Adipocyte (in vitro differentiated cells): ENCODE measurements at places on chromosomes 2 and 18.

- DNase-seq: no peak
These were observed 140.3 kb downstream of the CYRIA start for GRCh38 chr2:16525265-16525887.

DNA sequence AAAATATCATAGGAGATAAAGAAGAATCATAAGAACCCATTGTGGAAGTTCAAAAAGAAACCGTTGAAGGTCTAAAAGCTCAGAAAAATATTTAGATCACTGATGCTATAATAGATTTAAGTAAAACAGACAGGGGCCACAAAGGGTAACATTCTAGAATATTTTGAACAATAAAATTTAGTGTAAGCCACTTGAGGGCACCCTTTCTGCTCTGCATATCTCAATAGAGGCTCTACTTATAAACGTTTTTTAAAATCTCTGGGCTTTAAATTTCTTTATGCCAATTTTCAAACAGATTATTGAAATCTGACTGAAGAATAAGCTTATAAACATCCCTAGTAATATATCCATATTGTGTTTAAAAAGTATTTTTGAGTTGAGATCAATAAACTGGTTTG, 57.6 kb upstream of the IL1RL1 start:
- DNase-seq: no peak

DNA sequence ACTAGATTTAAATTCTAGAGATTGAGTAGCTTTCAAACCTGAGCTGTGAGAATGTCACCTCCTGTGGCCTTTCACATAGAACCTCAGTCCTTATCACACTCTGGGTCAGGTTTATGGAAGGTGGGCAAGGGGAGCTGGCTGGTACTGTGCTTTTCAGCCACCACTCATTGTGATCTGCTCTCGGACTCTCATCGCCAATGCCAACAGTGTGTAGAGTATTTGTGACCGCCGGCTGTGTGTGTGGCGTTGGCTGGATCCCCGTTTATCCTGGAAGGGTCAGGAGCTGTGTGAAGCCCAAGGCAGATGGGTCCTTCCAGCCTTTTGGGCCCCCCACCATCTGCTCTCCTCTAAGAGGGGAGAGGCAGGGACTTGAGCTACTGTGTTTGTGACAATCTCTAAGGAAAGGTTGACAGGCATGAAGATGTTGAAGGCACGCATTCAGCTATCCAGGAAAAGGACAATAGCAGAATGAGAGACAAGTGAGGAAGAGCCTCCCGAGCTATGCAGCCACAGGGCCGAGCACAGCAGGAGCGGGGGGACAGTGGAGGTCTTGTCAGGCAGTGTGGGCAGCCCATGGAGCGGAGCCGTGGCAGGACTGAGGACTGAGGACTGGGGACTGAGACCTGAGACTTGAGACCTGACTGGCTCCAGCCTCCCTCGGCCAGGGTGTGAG, 107.1 kb upstream of the TPO start:
- DNase-seq: no peak

- DNase-seq: no peak
These were observed 34.3 kb downstream of the MAL start for GRCh38 chr2:95059656-95060370.

GRCh38 chr2:200814917-200815316, 3.2 kb downstream of the BZW1 start:
- peak; percentile 65 for DNase-seq

DNA sequence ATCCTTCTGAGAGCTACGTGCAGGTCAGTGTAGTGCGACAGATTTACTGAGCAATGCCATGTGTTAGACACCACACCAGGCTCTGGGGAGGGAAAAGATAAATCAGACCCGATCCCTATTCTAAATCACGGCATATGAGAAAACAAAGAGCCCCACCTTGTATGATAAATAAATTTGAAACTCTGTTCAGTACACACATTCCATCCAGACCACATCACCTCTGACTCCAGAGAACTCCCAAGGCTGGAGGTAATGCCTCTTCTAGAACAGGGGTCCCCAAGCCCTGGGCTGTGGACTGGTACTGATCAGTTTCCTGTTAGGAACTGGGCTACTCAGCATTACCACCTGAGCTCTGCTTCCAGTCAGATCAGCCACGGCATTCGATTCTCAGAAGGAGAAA, 77.3 kb downstream of the QPCT start:
- no peak for DNase-seq

DNA sequence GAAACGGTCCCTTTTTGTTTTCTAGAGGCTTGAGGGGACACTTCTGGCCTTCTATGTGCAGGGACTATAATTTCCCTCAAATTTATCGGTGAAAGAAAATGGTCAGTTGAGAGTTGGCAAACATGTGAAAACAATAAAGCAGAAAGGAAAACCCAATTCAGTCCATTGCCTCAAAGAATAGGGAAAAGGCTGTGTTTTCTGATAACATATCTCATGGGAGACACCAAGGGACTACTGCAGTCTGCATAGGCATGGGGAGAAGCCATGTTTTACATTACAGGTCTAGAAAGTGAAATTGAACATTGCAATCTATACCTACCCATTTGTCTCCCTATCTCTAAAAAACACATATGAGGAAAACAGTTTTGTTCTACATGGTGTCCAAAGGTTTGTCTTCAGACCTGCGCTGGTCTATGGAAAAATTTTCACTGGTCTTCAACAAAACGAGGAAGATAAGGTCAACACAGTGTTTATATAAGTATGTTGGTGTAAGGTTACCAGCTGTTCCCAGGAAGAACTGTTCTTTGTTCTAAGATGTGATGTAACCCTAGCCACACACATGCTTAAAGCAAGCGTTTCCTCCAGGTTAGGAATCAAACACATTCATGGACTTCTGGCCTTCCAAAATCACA, 179.7 kb downstream of the MREG start:
- DNase-seq: peak; percentile 75

- DNase-seq: no peak
These were observed 389.5 kb upstream of the TNP1 start for GRCh38 chr2:217249121-217250012.

DNA sequence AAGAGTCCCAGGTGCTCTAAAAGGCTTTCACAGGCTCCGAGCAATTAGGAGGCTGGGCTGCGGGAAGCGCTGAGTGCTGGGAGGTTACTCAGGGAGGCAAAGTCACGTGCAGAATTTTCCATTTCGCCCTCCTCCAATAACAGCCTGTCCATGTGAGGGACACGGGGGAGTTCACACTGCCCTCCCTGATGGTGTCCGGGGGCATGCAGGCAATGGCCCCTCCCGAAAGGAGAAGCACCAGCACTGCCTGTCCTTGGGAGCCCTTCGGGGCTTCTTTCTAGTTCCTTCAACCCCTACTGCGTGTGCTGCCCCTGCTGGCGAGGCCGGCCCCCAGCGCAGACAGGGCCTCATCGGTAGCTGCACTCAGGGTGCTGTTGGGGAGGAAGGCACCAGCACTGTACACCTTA, 63.1 kb upstream of the HPCAL1 start:
- no peak for DNase-seq

GRCh38 chr2:234172066-234172465, 121.6 kb downstream of the SPP2 start:
- DNase-seq: no peak

GRCh38 chr2:160044728-160045127, 17.7 kb downstream of the PLA2R1 start:
- no peak for DNase-seq

DNA sequence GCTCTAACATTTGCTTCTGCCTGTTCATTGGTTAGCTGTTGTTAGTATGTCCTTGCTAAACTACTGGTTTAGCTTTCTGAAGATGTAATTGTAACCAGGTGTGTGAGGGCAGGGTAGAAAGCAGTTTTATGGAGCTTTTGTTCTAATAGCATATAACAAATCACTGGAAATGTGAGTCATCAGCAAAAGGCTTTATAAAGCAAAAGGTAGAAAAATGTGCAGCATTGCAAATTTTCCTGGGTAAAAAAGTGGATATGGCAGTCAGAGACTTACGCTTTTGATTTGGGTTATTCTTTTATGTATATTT, 85.3 kb downstream of the ZNF407 start:
- peak; percentile 27 for DNase-seq

GRCh38 chr2:104733226-104733943, 120.5 kb upstream of the POU3F3 start:
- no peak for DNase-seq

DNA sequence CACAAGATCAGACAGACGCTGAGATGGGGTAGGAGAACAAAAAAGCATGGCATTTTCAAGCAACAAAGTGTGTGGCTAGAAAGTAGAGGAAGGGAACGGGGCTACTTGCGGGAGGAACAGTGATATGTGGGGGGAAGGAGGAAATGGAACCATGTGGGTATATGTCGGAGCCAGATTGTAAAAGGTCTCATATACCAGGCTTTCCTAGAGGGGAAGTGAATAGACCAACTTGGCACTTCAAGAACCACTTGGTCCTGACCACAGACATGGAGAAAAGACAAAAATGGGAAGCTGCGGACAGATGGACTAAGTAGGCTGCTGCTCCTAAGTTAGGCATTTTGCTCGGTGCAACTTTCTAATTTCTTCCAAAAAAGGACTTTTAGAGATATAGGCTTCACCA, 196.0 kb downstream of the DCC start:
- DNase-seq: no peak

- DNase-seq: no peak
These were observed 214.1 kb downstream of the HDAC4 start for GRCh38 chr2:239186516-239187357.

DNA sequence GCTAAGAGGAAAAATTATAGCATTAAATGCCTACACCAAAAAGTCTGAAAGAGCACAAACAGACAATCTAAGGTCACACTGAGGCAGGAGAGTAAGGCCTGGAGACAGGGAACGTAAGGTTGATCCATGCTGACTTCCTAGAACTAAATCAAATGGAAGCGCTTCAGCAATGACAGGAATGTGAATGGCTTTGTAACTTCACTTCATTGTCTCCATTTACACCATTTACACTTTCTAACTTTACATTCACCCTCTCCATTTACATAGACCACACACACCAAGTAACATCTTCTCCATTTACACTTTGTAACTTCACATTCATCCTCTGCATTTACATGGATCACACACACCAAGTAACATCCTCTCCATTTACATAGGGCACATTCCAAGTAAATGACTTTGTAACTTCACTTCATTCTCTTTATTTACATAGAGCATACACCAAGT, 103.1 kb upstream of the SPATS2L start:
- DNase-seq: no peak

DNA sequence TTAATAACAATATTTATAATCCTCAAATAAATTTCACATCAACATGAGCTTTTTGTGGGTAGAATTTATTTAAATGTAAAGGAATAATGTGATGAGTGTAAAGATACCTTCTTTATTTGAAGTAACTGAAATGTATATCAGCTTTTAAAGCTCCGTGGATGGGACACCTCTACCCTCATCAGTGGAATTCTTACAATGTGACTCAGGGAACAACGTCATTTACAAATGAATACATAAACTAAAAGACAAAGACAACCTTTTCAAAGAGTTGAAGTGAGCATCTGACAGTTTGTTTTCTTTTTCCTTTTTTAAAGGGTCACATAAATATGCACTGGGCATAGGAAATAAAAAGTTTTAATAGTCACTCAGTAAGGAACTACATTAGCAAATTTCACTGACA, 1127.0 kb upstream of the CRIM1 start:
- DNase-seq: no peak

DNA sequence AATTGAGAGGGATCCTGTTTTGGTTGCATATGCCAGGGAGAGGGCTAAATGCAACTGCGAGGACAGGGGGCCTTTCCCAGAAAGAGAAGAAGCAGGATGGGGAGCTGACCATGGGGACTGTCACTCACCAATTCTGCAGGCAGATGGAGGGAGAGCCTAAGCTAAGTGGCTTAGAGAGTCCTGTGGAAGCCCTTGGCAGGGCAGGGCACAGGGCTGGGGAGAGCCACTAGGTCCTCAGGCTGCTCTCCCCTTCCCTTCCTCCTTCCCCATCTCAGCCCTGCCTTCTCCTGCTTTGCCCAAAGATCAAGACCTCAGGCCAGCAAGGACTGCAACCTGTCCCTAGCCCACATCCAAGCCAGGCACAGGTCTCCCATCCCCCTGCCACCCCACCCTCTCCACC, 24.4 kb upstream of the CATIP start:
- no peak for DNase-seq

- no peak for DNase-seq
These were observed 6.7 kb downstream of the ATG16L1 start for GRCh38 chr2:233258211-233258610.

DNA sequence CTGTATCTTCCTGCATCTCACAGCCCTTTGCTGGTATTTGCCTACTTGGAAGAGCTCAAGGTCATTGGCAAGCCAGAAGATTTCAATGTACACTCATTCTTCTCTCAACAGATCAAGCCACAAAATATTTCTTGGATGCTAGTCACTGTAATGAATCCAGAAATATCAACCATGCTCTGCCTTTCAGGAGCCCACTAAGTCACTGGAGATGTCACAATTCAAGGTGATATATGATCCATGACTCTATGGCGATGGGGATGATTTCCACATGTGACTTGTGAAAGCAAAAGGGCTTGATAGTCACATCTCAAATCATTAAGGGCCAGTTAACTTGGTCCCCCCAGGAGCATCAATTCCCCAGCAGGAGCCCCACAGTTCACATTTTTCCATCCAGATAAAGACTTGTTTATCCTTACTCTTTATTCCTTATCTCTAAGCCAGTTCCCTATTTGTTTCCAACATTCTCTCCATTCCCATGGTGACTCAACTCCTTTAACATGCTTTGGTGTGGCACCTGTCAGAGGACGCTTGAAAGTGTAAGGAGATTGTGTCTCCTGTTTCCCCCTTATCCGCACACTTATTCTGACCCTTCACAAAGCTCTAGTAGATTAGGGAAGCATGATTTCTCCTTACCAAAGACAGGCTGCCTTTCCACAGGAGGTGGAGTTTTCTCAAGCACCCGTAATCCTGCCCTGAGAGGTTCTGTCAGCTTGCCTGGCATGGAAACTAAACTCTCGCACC, 15.8 kb downstream of the PKDCC start:
- no peak for DNase-seq

- DNase-seq: peak; percentile 47
These were observed 119.4 kb downstream of the GREB1L start for GRCh38 chr18:21361307-21361880.

DNA sequence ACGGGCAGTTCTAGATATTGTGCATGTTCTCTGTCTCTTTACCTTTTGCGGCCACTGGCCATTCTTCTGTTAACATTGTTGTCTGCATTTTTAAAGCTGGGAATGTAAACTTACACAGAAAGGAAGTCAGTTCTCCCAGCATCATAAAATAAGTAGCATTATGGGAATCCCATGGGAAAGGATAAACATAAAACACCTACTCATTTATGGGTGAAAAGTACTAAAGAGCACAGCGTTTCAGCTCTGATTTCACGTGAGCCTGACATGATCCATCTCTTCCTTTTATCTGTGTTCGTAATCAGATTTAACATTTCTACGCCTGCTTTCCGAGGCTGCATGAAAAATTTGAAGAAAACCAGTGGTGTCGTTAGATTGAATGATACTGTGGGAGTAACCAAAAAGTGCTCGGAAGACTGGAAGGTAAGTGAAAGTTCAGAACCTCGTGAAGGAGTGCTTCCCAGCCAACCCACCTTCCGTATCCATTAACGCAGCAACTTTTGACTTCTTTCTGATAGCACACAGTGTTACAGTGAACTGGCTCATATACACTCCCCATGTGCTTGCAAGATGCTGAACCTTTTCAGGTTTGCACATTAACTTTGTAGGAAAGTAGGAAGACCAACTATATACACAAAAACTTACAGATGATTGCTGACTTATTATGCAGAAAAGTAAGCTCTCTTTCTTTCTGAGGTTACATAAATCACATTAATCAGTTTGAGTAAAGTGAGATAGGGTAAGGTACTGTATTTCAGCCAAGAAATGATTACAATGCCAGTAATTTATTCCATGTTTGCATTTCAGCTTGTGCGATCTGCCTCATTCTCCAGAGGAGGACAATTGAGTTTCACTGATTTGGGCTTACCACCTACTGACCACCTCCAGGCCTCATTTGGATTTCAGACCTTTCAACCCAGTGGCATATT, 86.5 kb upstream of the TTC39C start:
- DNase-seq: no peak
